NCI-H1417 treated with DMSO at 0.1 percent for 48 hours (cell line): ENCODE measurements at places on chromosomes 6 and 20.

GRCh38 chr6:160360955-160361354 is 12.8 kb downstream of the SLC22A3 start:
- no peak for DNase-seq

- DNase-seq: no peak
Observed at GRCh38 chr6:44395501-44395900, 8.0 kb downstream of the CDC5L start.

- DNase-seq: no peak
Observed at GRCh38 chr6:156839129-156839528, 62.0 kb downstream of the ARID1B start.

GRCh38 chr6:166712286-166713228 is 85.5 kb upstream of the RPS6KA2 start:
- DNase-seq: no peak

GRCh38 chr20:19782669-19783068 is 24.6 kb downstream of the RIN2 start:
- DNase-seq: no peak

GRCh38 chr6:69180361-69181067 is 545.4 kb downstream of the ADGRB3 start:
- no peak for DNase-seq

GRCh38 chr6:3318226-3318625 is 59.5 kb downstream of the PSMG4 start:
- no peak for DNase-seq

- DNase-seq: no peak
Observed at GRCh38 chr20:845226-845868, 11.8 kb downstream of the FAM110A start.

GRCh38 chr6:149884215-149884614 is 13.7 kb downstream of the RAET1E start:
- DNase-seq: no peak

- DNase-seq: no peak
Observed at GRCh38 chr6:29946223-29947076, 4.1 kb downstream of the HLA-A start.
